HT1080 (cell line): ENCODE measurements at places on chromosomes 16 and 17. TPM values are rescaled to one million over a fixed set of nuclear protein-coding genes. Genes with fewer than 3 reads are reported as not detected.

WNT3 gene
- 3.2 and 4.1 TPM in 2 replicates for total RNA-seq

PSME3 gene
- 146 and 205 TPM in 2 replicates for total RNA-seq

ADGRG3 gene
- not detected in 2 replicates for total RNA-seq

OR3A3 gene
- not detected in 2 replicates for total RNA-seq

CCL5 gene
- total RNA-seq = not detected in 2 replicates
